HCEC 1CT (cell line): ENCODE measurements at places on chromosomes 6 and 20.

GRCh38 chr6:21653905-21654304, 60.4 kb downstream of the SOX4 start:
- no peak for DNase-seq

DNA sequence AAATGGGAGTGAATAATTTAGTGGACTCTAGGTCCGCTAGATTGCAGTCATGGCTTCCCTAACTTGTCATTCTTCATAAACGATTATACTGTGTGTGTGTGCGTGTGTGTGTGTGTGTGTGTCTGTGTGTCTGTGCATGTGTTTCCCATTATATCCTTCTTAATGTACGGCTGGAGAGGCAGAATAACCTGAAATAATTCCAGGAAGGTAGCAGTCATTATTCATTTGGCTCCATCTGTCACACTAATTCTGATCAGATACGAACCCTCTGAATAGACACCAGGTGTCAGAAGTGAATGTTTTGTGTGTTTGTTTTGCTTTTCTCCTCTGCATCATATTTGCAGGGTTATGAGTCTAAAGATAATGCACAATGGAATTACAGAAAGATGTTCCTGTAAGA, 372.9 kb downstream of the DOK5 start:
- DNase-seq, result no peak

GRCh38 chr20:55086421-55086820, 611.0 kb downstream of the DOK5 start:
- DNase-seq, result no peak

DNA sequence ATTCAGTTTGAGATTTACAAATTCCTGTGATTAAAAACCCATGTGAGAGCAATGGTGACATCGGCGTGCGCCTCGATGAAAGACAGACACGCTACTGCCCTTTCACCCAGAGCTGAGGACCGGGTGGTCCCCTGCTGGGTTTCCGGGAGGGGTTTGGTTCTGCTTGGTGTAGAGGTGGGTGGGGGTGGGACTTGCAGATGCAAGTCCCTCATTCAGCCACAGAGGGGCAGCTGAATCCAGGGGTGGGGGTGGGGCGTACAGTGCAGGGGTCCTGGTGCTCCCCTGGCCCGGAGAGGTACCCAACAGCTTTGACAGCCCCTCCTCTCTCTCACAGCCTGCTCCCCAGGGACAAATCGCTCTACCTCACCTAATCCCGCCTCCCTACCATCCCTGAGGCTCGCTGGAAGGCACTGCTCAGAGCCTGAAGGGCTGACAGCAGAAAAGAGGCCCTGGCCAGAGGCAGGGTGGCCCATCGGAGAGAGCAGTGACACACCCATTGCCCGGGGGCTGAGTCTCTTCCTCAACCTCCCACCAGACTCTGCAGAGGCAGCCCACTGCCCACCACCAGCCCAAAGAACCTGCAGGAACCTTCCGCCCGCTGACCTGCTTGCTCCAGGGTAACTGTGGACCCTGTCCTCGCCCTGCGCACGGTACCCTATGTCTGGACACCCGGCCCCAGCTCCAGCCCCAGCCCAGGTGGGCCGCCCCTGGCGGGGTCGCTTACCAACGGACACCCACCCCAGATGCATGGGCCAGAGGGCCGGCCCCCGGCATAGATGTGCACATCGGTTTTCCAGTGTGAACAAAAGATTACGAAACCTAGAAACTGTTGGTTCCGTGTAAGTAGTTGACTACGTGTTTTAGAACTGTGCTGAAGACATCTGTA, 118.4 kb downstream of the JPH2 start:
- no peak for DNase-seq

DNA sequence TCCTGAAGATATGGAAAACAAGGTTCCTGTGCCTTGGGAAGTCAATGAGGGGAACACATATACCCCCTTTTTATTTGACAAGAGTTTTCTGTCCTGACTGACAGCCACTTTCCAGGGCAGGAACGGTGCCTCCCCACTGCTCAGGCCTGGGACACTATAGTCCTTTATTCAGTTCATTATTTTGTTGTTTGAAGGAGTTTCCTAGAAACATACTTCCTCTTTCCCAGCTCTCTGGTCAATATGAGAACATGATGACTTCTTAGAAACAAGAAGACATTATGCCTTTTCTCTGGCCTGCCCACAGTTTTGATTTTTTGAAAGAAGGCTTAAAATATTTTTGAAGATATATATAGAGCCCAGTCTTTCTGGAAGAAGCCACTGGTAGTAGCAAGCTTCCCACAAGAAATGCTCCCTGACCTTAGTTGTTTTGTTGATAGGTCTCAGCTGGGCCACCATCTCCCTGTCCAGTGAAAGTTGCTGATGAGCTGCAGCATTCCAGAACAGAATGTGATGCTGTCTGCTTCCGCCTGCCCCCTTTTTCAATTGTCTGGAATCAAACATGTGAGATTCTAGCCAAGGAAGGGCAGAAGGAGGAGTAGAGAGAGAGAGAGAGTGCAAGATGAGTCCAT, 350.0 kb upstream of the PRND start:
- no peak for DNase-seq

- DNase-seq, result no peak
Observed at GRCh38 chr6:42363926-42364849, 87.5 kb downstream of the TRERF1 start.

DNA sequence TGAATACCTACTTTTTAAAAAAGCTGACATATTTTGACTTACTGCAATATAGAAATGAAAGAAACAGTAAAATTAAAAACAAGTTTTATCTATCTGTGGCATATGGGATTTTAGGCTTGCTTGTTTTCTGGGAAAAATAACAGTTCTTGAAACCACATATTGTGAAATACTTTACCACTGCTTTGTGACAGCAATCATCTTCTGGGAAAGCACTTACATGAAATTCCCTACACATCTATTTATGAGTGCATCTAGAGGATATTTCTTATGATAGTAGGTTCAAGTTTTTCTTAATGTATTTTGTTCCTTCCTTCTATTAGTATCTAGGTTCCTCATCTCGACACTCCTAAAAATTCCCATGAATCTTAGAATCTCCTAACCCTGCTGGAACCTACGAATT, 75.2 kb downstream of the STXBP5 start:
- peak; percentile 26 for DNase-seq

- DNase-seq, result no peak
Observed at GRCh38 chr6:117870486-117871242, 36.4 kb upstream of the SLC35F1 start.

- DNase-seq, result no peak
Observed at GRCh38 chr6:130381459-130382380, 15.9 kb downstream of the TMEM200A start.

GRCh38 chr6:148177589-148178233, 164.9 kb upstream of the SASH1 start:
- DNase-seq, result peak; percentile 43

DNA sequence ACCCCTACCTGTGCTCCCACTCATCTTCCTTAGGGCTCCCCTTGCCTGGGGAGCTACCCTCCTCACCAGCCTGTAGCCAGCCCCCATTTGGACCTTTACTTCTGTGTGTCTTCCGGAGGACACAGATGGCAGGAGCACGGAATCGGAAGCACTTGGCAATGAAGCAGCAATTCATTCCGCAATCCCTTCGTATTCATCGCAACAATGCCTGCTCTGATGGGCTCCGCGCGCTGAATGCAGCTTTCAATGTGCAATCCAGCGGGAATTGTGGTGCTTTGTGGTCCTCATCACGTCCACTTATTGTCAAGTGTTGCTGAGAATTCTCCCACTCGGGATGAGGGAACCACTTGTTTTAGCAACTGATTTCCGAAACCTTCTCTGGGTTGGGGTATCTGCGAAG, 336.0 kb downstream of the DHX35 start:
- no peak for DNase-seq

- DNase-seq, result no peak
Observed at GRCh38 chr6:10248378-10248843, 166.5 kb downstream of the TFAP2A start.

GRCh38 chr6:30843611-30843998, 40.7 kb upstream of the DDR1 start:
- no peak for DNase-seq

- no peak for DNase-seq
Observed at GRCh38 chr20:47849006-47849405, 63.7 kb upstream of the SULF2 start.

DNA sequence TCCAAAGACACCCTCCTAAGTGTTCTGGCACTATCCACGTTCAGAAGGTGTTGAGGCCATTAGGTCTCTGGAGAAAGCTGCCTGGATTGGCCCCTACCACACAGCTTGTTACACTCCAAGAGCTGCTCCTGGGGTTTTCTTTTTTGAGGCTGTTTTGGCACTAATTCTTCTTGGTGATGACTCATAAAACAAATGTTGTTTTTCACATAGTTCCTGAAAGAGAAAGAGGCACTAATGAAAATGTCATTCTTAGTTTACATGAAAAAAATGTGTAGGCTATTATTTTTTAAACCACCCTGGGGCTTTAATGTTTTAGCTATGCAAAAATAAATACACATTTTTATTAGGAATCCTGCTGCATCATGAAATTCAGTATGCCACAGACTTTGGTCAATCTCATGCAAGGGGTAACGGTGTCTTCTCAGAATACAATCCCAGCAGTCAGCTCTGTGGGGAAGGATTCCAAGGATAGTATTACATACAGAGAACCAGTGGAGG, 38.1 kb downstream of the TBPL1 start:
- peak; percentile 74 for DNase-seq

DNA sequence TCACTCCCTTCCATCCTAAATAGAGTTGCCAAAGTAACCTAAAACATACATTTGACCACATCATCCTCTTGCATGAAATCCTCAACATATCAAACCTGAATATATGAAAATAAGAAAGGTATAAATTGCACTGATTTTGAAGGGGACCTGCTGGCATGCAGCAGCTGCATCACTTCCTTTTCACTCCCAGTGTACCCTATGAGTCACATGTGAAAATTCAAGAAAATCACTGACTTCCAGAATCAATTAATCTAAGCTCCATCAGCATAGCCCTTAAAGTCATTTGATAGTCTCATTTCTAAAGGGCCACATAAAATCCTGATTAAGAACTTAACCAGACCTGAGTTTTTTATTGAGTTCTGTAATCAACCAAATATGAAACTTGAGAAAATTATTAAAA, 24.3 kb downstream of the SNX14 start:
- DNase-seq, result peak; percentile 67

DNA sequence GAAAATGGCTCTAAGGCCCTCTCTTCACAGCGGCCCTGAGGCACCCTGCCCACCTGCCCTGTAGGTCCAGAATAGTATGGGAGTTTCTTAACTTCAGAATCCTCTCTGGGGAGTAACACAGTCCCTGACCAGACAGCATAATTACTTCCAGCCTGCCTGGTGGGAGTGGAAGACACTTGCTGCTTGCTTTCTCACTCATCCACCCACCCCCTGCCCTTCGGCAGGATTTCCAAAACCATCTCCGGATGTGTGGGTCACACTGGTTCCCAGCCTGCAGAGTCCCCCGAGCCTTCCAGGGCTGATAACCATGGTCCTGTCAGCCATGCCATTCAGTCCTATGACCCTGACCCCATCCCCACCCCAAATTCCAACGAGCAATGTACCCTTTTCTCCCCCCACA, 5.4 kb downstream of the SLC29A1 start:
- no peak for DNase-seq

GRCh38 chr20:57434390-57434700, 43.1 kb downstream of the RBM38 start:
- DNase-seq, result no peak

- peak; percentile 45 for DNase-seq
Observed at GRCh38 chr6:84872996-84873723, 108.8 kb upstream of the TBX18 start.

DNA sequence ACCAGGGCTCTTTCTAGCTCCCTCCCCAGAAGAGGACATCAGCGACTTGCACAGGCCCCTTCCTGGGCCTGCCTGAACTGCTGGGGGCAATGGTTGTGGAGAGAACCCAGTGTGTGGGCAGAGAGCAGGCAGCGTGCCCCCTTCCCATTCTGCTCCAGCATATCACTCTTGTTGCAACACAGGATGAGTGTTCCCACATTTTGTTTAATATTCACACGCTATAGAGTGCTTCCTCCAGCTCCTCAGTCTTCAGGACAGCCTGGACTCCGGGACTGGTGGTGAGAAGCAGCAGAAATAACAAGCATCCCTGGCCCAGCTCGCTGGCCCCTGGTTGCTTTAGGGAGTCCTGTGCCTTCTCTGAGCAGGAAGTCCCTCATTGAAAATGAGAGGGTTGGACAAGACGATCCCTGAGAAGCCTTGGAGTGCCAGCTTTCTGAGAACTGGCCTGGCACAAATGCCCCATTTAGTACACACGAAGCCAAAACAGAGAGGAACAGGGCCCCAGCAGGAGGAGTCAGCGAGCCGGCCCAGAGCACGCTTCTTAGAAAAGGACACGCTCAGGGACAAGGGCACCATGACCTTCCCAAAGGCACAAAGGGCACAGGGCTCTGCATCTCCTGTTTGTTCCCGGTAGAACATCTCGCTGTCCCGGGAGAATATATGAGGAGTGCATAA, 84.2 kb upstream of the FOXC1 start:
- DNase-seq, result no peak

DNA sequence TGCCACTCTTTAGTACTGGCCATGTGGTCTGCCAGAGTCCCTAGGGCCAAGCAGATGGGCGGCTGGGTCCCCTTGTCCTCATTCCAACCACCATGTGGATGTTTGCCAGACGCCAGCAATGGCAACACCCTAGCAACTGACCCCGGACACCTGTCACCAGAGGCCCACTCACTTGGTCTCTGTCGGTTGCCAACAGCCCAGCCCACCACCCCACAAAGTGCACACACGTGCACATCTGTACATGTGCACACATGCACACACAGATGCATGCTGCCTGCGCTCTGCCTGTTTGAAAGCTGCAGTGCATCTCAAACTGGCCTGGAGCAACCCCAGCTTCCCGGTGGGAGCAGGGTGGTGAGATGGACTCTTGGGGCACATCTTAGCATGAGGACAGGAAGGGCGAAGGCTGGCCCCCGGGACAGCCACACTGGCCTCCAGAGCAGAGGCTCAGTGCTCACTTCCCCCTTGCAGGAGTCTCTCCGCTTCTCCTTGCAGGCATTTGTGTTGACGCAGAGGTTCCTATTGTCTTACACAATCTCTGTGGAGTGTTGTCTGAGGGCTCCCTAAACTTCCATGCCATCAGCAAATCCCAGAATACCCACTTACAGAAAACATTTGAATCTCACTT, 54.0 kb downstream of the PSMG4 start:
- no peak for DNase-seq

DNA sequence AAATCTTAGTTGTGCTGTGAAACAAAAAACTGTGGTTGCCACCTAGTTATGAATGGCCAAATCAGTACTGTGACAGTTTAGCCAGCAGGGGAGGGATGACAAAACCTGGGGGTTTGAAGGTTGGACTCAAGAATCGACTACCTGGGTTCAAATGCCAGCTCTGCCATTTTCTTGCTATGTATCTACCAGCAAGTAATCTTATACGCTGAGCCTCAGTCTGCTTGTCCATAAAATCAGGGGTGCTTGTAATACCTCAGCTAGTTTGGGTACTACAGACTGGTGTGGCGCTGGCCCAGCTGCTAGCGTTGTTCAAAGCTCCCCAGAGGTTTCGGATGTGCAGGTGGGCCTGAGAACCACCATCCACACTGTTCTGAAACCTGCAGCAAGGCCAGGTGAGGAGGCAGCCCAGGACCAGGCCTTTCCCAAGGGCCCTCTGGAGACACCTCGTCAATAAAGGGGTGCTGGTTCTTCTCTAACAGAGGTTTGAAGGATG, 40.4 kb downstream of the TRAM2 start:
- no peak for DNase-seq

GRCh38 chr20:5539691-5540090, 210.5 kb upstream of the SHLD1 start:
- no peak for DNase-seq

- DNase-seq, result peak; percentile 56
Observed at GRCh38 chr6:90219209-90219985, 77.2 kb downstream of the BACH2 start.
